ENCODE measurements at places on chromosomes 3 and 15. TPM values are rescaled to one million over a fixed set of nuclear protein-coding genes. Genes with fewer than 3 reads are reported as not detected.

GRCh38 chr3:147401421-147401820 lies 4.9 kb downstream of the ZIC4 start:
- DNase-seq = no peak

The SOX14 gene
- total RNA-seq = not detected

- no peak for DNase-seq
These were observed 105.1 kb upstream of the ETV5 start for GRCh38 chr3:186213946-186214345.

- no peak for DNase-seq
These were observed 307.8 kb upstream of the TPM1 start for GRCh38 chr15:62734706-62735105.

The MAP6D1 gene
- 1.4 TPM for total RNA-seq
